NCI-H1092 treated with DMSO at 0.1 percent for 48 hours (cell line): ENCODE measurements at places on chromosomes 3 and 15.

- no peak for DNase-seq
These were observed 667.0 kb downstream of the SQOR start for GRCh38 chr15:46301826-46302225.

GRCh38 chr3:59133311-59133710 is 83.5 kb upstream of the CFAP20DC start:
- no peak for DNase-seq

- DNase-seq = no peak
These were observed 1102.2 kb downstream of the TUSC7 start for GRCh38 chr3:117811786-117812185.

DNA sequence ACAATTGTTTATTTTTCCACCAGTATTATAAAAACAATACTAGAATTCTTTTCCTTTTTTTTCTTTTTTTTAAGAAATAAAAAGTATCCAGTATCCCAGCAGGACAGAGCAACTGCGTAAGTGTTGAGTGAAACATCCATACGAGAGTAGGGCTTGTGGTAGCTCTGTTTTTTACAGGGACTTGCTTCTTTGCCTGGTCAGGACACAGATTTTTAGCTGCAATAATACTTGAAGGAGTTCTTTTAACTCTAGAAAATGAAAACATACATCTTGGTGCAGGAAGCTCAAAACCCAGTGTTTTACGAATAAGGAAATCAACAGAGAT is 297.7 kb upstream of the NR2E3 start:
- no peak for DNase-seq

DNA sequence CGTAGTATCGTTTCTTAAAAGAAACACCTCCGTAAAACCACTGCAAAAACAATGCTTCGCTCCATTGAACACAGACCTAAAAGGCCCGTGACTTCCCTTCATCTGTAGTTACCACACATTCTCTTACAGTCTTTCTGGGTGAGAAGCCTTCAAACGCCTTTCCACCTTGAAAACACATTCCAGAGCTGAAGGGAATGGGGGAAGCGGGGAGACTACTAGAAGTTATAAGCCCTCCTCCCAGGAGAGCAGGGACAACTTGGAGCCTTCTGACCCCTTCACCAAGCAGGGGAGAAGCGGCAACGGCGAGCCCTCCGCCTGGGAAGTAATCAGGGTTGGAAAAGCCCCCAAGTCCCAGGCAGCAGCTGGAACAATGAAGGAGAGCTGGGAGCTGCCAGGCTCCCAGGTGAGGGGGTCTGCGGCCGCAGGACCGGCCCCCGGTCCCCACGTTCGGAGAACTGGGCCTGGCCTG is 461 bp downstream of the SECISBP2L start:
- DNase-seq = peak; percentile 3

DNA sequence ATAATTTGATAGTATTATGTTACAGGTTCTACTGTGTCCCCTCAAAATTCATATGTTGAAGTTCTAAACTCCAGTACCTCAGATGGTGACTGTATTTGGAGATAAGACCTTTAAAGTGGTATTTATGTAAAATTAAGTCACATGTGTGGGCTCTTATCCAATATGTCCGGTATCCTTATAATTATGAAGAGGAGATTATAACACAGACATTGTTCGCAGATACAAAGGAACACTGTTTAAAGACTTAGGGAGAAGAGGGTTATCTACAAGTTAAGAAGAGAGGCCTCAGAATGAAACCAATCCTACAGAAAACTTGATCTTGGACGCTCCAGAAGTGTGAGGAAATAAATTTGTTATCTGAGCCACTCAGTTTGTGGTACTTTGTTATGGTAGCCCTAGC is 50.9 kb downstream of the DPH6 start:
- DNase-seq = no peak

GRCh38 chr3:177349384-177349783 is 152.1 kb upstream of the TBL1XR1 start:
- no peak for DNase-seq

DNA sequence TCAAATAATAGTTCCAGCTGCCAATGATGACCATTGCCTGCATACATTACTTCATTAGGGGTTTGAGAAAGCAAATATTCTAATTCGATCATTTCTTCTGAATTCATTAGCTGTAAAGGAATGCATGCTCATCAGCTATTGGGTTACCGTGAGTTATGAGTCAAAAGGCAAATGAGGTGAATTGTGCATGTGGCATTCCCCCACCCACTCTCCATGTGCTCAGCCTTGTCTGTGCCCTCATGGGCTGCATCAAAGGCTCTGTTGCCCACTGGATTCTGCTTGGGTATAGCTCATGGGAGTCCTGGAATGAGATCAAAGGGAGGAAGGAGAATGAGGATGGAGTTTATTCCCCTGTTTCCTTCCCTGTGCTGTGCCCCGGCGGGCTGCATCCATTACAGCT is 99.3 kb upstream of the CHRNA7 start:
- DNase-seq = no peak

DNA sequence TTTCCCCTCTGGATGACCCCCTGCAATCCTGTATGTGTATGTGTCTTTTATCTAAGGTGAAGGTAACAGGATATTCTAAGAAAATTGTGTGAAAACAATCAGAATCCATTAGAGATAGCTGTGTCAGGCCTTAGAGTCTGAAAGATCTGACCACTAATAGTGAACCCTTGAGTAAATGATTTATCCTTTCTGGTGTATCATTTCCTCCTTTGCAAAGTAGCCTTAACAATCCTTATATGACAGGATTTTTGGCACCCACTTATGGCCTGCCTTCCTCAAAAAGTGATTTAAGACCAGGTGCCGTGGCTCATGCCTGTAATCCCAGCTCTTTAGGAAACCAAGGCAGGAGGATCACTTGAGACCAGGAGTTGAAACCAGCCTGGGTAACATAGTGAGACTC is 110.2 kb downstream of the RBPMS2 start:
- no peak for DNase-seq

GRCh38 chr3:186132487-186132886 is 23.6 kb upstream of the ETV5 start:
- no peak for DNase-seq

- DNase-seq = no peak
These were observed 17.9 kb downstream of the PXK start for GRCh38 chr3:58350627-58351013.

- no peak for DNase-seq
These were observed 261.3 kb downstream of the TBC1D5 start for GRCh38 chr3:17481116-17481515.

- DNase-seq = no peak
These were observed 62.6 kb upstream of the ATP11B start for GRCh38 chr3:182730675-182731042.

- no peak for DNase-seq
These were observed 359.4 kb downstream of the VPS13C start for GRCh38 chr15:61700803-61701202.

GRCh38 chr3:29537889-29538609 is 257.2 kb downstream of the RBMS3 start:
- DNase-seq = no peak

- no peak for DNase-seq
These were observed 65.4 kb downstream of the IQCH start for GRCh38 chr15:67319961-67320360.

- DNase-seq = no peak
These were observed 38.2 kb downstream of the MB21D2 start for GRCh38 chr3:192879346-192880031.

- no peak for DNase-seq
These were observed 5.1 kb downstream of the APBA2 start for GRCh38 chr15:28890711-28891495.

GRCh38 chr15:88917760-88918159 is 4.6 kb upstream of the MFGE8 start:
- DNase-seq = no peak

GRCh38 chr3:23113455-23114171 is 89.5 kb upstream of the UBE2E2 start:
- no peak for DNase-seq

- peak; percentile 6 for DNase-seq
These were observed 155.6 kb downstream of the SEMA6D start for GRCh38 chr15:47872869-47873432.

GRCh38 chr15:69679623-69680228 is 227.1 kb downstream of the RPLP1 start:
- DNase-seq = no peak

GRCh38 chr15:57319226-57319918 is 56.9 kb upstream of the CGNL1 start:
- no peak for DNase-seq

- no peak for DNase-seq
These were observed 37.0 kb upstream of the TMC3 start for GRCh38 chr15:81411051-81411450.

GRCh38 chr15:91200101-91200754 is 100.2 kb downstream of the SV2B start:
- DNase-seq = no peak

- no peak for DNase-seq
These were observed 64.0 kb downstream of the SLC9C1 start for GRCh38 chr3:112230033-112230432.

GRCh38 chr15:69653306-69653705 is 200.7 kb downstream of the RPLP1 start:
- DNase-seq = no peak

GRCh38 chr3:140198242-140198641 is 263.3 kb downstream of the CLSTN2 start:
- peak; percentile 63 for DNase-seq

- DNase-seq = no peak
These were observed 82.2 kb upstream of the SLC6A1 start for GRCh38 chr3:10910367-10910766.
